ENCODE measurements at places on chromosomes 5 and 9.

- DNase-seq: no peak
Observed at GRCh38 chr9:68705531-68706362, 707 bp downstream of the PIP5K1B start.

- no peak for DNase-seq
Observed at GRCh38 chr5:33170411-33170810, 270.4 kb upstream of the TARS1 start.

GRCh38 chr5:140073296-140073695, 30.2 kb upstream of the NRG2 start:
- peak; percentile 21 for DNase-seq

GRCh38 chr9:36690412-36691168, 117.9 kb downstream of the MELK start:
- no peak for DNase-seq

GRCh38 chr5:84568171-84568570, 183.5 kb upstream of the EDIL3 start:
- no peak for DNase-seq

DNA sequence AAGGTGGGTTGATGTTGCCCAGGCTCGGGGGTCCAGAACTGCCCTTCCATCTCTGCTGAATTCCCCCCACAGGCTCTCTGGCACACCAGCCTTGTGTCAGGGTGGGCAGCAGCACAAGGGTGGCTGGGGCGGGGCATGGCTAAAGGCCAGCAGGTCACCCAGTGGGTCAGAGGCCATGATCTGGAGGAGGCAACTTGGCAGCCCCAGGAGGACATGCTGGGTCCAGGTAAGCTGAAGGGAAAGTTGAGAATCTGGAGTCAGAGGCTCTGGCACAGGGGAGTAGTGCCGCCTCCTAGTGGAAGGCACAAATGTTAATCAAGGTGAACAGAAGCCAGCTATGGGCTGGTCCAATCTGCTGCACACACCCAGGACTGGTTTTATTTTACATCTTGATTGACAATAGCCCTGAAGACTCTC, 6.2 kb downstream of the TMEM8B start:
- no peak for DNase-seq

GRCh38 chr5:77719666-77720363, 56.3 kb downstream of the TBCA start:
- DNase-seq: no peak

DNA sequence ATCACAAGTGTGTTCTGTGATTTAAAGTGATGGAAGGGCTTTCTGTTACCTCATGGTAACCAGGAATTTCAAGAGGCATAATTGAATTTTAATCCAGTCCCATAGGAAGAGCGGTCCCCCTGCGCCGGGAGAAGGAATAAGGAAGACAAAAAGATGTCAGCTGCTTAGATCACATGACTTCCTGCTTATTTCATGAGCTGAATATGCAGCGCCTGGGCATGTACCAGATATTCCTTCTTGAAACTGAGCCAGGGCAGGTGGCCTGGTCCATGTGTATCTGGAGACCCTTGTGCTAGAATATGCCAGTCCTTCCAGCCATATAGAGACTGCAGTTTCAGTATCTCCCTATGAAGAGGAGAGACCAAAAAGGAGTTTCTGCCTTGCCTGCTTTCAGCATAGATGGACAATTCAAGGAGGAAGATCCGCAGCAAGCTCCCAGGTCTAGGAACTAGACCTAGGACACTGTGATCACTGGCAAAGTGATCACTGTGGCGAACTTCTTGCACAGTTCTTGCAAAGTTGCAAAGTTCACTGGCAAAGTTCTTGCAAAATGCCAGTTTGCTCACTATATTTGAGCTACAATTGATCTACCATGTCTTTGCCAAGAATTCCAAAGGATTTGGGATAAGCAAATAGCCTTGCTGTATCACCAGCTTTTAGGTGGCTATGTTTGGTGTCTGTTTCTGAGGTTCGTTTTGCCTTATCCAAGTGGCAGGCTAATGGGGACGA, 102.9 kb upstream of the PHYKPL start:
- no peak for DNase-seq

DNA sequence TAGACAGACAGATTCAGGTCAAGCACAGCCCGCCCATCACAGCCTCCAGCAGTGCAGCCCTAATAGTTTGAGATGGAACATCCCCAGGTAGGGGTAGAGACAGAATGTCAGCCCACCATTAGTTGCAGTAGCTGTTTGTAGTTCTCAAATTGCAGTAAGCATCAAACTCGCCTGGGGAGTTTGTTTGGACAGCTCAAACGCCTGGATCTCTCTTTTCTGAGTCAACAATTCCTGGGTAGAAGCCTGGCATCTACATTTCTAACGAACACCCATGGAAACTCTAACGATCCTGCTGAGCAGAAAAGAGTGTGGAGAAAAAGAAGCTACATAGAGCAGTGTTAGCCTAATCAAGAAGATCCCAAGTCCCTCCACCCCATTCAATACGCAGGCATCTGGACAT, 59.4 kb downstream of the ADAMTS16 start:
- DNase-seq: no peak

DNA sequence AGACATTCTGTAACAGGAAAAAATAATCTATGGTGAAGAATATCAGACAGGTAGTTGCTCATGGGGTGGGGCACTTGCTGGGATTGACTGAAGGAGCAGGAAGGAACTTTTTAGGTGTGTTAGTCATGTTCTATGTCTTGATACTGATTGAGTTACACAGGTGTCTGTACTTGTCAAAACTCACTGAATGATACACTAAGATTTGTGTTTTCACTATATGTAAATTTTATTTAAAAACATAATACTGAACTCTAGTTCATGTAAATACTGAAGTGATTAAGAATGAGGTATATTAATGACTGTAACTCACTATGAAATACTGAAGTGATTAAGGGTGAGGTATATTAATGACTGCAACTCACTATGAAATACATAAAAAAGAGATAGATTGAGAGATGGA, 28.5 kb downstream of the IL6ST start:
- no peak for DNase-seq

- no peak for DNase-seq
Observed at GRCh38 chr9:18905883-18906629, 127.0 kb downstream of the SAXO1 start.

DNA sequence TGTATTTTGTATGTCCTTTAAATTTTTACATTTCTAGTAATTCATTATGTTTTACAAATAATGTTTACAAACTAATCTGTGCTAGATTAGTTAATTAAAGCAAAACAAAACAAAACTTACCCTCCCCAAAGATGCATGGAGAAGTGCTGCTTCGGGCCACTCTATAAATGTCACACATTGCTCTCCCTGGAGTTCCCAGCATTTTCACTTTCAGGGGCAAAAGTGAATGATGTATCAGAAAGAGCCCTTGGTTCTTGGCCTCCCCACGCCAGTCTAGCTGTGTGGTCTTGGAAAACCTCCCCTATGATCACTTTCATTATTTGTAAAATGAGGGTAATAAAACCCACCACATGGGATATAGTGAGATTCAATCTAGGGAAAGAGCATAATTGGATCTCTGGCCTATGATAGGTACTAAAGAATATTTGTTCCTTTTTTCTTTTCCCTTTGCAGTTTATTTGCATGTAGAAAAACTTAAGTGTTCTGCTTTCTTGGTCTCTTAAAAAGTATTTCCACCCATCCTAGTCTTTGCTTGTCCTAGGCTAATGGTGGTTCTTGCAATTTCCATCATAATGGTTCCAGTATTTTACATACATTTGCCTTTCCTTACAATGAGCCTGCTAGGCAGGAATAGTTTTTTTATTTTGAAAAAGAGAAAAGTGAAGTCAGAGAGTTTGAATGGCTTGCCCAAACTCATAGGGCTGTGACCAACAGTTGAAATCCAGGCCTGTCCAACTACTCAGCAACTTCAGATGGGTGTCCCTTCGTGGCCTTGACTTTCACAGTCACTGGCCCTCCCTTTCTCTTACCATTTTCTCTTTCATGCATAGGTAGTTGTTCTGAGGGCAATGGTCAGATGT, 184.5 kb upstream of the KLF4 start:
- DNase-seq: no peak

GRCh38 chr5:138339091-138339456, 1.0 kb downstream of the FAM53C start:
- peak; percentile 22 for DNase-seq

- no peak for DNase-seq
Observed at GRCh38 chr5:120591911-120592310, 127.8 kb downstream of the PRR16 start.

DNA sequence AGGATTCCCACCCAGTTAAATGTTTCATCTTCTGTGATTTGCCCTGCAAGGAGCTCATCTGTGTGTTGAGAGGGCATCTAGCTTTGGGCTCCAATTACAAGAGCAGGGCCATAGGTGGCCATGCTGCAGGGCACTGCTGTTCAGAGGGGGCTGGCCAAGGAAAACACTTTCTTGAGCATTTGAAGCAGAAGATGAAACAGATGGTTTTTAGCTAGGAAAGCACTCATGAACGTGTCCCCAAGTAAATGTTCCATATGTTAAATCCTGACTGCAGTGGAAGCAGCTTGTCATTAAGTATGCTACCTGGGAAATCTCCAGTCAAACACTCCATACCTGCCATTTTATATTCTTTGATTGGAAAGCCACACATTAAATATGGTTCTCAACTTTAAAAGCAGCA, 176.6 kb downstream of the FBXL7 start:
- no peak for DNase-seq

DNA sequence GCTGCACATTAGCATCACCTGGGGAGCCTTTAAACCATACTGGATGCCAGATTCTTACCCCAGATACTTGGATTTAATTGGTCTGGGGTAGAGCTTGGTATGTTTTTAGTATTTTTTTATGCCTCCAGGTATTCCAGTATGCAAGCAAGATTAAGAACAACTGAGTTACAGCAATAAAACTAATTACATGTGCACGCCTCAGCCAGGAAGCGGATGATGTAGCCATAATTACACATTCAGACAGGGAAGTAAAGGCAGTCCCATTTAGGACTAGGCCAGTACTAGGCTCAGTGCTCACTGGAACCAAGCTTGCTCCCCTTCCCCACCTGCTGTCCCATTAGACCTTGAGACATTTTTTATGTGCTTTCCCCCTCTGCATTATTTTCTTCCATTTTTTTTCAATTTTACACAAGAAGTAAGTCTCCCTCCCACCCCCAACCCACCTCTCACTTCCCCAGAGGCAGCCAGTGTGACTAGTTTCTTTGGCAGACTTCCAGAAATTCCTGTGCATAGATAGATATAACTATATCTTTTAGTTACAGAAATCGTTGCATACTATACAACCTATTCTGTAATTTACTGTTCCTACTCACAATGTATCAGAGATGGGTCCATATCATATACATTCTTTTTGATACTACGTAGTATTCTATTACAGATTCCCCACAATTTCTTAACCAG, 7.1 kb upstream of the GNAQ start:
- no peak for DNase-seq

- no peak for DNase-seq
Observed at GRCh38 chr9:131838530-131839280, 98.8 kb upstream of the RAPGEF1 start.

- no peak for DNase-seq
Observed at GRCh38 chr5:103208460-103208859, 50.1 kb upstream of the MACIR start.

DNA sequence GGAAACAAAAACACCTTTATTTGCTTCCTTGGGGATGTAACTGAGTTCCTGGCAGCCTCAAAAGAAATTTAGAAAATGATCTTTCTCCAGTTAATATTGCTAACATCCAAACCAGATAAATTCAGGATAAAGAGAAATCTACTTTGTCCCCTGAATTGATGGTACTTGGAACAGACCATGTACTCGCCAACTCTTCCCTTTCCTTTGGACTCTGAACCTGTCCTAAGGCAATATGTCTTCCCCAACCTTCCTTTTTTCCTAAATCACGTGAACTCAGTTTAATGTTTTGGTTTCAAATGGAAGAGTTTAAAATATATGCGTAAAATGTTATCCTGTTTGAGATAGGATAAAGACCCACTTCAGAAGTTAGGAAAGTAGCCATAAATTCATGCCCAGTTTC, 28.0 kb downstream of the ACO1 start:
- no peak for DNase-seq

GRCh38 chr9:33443047-33443446, 4.3 kb downstream of the AQP3 start:
- DNase-seq: no peak

DNA sequence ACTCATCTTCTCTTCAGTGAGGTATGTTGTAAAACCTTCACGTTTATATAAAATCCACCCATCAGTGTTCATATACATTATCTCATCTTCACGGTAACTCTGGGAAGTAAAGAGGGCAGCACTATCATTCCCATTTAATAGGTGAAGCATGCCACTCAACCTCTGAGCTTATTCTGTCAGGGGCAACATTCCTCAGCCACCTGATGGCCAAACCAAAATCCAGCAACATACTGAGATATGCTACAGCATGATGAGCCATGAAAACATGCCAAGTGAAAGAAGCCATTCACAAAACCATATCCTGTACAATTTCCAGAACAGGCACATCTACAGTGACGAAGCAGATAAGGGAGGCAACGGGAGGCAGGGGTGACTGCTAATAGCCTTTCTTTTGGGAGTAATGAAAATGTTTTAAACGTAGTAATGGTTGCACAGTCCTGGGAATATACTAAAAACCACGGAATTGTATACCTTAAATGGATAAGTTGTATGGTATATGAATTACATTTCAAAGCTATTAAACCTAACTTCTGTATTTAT, 167.4 kb downstream of the TSSK1B start:
- DNase-seq: no peak

DNA sequence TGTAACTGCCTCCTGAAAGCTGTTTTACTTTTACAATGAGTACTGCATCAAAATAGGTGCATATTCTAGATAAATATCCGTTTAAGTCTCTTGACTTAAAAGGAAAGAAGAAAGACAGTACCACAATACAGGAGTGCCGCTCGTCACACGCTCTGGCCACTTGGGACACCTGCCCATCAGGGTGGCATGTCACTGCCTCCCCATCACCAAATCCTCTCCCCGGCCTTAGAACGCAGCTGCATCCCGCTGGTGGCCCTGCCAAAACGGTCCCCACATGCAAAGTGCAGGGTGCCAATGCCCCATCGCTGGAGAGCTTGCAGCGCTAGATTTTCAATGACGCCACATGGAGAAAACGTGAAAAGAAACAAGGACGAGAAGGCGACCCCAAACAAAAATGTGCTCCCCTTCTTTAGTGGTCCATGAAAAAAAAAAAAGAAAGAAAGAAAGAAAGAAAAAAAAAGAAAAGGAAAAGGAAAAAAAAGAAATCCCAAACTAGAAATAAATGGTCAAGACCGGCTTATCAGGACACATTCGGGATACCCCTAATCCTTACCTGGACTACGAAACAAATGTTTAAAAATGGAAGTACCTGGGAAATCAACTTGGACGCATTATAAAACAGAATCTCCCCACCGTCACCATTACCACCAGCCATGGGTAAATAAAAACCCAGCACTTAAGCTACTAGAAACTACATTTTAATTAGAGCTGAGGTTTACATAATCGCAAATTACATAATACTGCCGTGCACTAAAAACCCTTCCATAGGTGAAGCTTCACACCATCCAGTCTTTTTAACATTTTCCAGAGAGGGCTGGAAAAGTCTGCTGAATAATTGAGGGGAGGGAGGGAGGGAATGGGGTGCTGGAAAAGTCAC, 1.0 kb downstream of the ANKH start:
- DNase-seq: peak; percentile 24

DNA sequence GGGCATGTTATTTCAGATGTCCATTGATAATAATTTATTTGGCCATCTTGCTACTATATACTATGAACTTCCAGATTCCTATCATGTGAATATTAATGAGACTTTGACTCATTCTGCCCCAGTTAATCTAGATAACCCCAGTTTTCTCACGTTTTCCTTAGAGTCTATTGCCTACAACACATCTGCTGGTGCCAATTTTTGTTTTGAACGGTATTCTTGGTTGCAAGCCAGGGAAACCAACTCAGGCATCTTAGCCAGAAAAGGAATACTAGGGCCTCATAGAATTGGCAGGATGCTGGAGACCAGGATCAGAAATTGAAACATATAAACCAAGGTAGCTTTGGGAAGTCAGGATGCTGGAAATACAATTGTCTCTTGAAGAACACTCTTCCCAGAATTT, 28.0 kb upstream of the NPR3 start:
- no peak for DNase-seq
